ENCODE measurements at places on chromosomes 3 and 15.

DNA sequence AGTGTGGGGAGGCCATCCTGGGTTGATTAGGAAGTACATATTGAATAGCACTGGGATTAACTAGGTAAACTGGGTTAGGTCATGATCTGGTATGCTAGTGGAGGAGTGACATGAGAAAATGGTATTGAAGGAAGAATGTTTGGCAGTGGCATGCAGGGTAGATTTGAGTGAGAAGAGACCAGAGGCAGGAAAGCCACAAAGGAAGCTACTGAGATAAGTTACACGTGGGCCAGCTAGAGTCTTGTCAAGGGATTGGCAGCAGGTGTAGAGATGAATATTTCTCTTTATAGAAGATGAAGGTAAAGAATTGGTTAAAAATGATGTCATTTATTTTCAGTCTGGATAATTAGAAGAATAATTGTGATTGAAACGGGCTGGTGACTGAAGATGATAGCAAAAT lies 91.0 kb upstream of the TPRG1 start:
- no peak for DNase-seq

- DNase-seq, result peak; percentile 55
Observed at GRCh38 chr15:64895285-64896065, 16.2 kb upstream of the ANKDD1A start.

- DNase-seq, result peak; percentile 38
Observed at GRCh38 chr15:55649058-55649423, 60.9 kb upstream of the PYGO1 start.

- DNase-seq, result peak; percentile 87
Observed at GRCh38 chr3:65439641-65440284, 599.0 kb downstream of the MAGI1 start.

DNA sequence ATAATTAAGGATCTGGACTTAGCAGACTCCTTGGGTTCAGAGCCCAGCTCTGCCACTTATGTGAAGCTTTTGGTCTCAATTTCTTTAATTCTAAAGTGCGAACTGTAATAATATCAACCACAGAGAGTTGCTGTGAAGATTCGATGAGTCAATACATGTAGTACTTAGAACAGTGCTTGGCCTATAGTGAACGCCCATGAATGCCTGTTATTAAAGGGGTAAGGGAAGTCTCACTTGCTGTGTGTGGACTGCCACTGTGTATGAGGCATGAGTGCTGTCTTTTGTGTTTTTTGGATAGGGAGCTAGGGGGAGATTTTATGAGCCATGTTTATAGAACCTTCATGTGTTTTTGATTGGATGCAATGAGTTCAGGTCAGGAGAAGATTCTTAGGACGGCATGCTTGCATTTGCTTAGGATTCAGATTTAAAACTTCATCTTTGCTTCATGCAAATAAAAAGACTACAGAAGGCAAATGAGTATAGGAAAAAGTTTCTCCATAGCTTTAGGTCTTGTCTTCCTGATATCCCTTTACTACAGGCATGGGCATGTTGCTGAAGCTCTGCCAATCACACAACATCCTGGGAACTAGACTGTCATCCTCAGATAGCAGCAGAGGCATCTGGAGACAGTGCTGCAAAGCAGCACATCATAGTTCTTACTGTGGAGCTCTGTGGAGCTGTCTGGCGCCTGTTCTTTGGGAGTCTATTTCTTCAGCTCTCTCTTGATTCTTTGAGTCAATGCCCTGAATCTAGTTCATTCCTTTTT lies 50.0 kb downstream of the PLS1 start:
- DNase-seq, result no peak

DNA sequence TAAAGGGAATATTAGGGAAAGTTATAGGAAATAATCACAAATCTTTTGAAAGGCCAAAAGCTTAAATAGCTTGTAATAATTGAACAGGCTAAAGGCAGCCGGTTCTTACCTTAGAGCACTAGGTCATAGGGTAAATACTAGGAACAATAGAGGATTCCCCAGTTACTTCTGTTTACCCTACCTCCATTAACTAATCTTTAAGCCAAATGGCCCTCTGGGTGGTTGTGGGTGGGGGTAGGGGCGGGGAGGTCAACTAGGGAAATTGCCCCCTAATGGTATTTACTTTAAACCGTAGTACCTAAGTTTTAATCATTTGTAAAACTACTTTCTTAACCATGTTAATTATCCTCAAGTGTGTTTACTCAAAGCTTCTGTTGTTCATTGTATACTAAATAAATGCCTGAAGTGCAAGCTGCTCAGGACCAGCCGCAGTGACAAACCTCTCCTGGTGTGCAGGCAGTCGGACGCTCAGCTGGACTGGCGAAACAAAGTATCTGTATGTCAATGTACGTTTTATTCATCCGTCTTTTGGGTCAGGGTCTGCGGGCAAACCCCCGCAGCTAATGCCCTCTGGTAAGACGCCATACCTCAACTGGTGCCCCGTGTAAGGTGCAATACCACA lies 18.9 kb downstream of the MAGEL2 start:
- no peak for DNase-seq

- DNase-seq, result peak; percentile 59
Observed at GRCh38 chr15:69606921-69607500, 154.4 kb downstream of the RPLP1 start.

DNA sequence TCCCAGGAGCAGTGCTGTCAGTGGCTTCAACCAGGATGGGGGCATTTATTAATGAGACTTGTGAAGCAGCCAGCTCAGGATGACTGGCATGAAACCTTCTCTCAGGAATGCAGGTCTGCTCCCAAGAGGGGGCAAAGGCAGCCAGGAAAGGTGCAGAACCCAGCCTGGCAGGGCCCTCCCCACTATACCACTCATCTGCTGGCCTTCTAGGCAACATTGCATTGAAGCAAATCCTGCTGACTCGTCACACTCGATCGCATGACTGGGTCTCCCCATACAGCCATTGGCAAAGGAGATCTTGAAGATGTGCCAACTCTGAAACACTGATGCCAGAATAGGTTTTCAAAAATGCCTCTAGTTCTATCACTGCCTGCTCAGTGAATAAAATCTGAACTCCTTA lies 65.7 kb upstream of the CMTM7 start:
- DNase-seq, result no peak

- DNase-seq, result no peak
Observed at GRCh38 chr15:56883088-56883487, 35.4 kb upstream of the TCF12 start.

- no peak for DNase-seq
Observed at GRCh38 chr3:18562364-18563154, 137.4 kb upstream of the SATB1 start.

GRCh38 chr15:66747886-66748707 lies 46.1 kb downstream of the SMAD6 start:
- DNase-seq, result peak; percentile 80

DNA sequence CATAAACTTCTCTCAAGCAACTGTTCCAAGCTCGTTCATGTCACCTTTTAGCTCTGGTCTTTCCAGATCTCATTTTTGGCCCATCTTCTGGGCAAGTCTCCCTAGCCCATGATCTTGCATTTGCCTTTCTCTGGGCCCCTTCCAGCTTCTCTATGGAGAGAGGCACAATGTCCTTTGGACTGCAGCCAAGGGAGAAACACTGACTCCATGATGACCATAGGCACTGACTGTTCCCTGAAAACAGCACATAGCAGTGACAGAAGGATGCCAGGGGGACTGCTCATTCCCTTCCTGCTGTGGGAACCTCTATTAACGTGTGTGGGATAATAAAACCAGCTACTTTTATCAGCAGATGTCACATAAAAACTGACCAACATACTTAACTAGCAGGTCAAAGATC lies 60.3 kb downstream of the STRIT1 start:
- DNase-seq, result peak; percentile 84

DNA sequence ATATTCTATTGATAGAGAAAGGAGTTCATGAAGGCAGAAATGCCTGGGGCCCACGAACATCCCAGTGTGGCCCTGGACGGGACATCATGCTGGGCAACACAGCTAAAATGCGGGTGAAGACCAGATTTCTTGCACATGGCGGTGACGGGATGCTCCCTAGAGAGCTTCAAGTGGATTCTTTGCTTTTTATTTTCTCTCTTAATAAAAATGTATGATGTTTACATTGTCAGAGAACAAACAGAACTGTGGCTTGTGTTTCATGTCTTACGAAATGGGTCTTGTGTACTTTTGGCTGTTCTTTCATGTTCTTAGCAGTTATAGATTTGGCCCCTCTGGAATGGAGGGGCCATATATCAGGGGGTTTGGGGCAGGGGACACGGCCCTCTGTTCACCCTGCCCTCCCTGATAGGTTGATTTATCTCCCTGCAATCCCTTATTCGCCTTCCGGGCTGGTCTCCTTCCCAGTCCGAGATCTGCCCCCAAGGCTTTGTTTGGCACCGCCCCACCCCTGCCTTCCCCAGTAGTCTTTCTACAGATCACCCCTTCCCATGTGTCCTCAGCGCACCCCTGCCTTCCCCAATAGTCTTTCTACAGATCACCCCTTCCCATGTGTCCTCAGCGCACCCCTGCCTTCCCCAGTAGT lies 68.7 kb upstream of the CGNL1 start:
- peak; percentile 26 for DNase-seq

- DNase-seq, result no peak
Observed at GRCh38 chr15:75049392-75049791, 26.0 kb downstream of the PPCDC start.

GRCh38 chr3:128864351-128864811 lies 15.0 kb upstream of the ACAD9 start:
- no peak for DNase-seq

DNA sequence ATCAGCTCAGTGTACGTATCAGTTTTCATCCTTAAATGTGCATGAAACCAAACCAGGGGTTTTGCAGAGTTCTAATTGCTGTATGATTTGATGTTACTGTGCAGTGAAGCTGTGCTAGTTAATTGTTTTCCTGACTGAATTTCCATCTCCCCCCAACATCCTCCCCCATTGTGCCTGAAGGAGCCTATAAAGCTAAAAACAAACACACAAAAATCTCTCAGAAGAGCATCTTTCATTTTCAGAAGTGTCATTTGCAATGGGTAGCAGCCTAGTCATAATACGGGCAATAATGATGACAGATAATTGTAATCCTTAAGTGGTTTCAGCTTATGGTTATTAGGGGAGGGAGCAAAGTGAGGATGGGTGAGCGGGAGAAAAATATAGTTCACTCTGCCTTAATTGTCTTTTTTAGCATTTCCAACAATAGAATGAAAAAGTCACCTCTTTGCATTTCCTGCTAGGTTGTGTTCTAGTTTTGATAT lies 207.9 kb upstream of the TBL1XR1 start:
- DNase-seq, result no peak

DNA sequence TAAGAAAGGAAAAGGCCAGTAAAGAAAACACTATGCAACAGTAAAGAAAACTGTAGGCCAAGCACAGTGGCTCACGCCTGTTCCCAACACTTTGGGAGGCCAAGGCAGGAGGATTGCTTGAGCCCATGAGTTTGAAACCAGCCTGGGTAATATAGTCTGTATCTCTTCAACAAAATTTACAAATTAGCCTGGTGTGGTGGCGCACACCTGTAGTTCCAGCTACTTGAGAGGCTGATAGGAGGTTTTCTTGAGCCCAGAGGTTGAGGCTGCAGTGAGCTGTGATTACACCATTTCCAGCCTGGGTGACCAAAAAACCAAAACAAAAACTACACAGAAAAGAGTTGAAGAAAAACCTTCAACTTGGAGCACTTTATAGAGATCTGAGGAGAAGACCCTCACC lies 31.8 kb downstream of the DAG1 start:
- no peak for DNase-seq

DNA sequence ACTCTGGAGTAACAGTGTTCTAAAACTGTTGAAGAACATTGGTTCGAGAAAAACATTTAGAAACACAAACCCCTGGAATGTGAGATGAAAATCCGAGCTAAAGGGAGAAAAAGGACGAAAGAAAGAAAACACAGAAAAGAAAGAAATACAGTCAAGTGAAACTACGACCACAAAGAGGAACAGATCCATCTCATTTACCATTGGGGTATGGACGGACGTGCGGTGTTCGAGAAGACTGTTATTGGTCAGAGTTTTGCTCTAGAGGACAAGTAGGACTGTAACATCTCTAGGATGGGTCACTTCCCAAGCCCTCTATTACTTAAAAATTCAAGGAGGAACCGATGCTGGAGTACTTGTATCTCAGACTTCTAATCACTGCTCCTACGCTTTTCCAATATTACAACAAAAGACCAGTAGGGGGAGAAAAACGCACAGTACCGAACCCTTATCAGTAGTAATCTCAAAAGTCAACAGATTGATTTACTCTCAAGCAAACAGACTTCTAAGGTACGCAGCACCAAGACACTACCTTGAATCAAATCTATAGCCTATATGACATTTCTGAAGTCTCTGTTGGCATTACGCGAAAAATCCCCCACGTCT lies 1.1 kb upstream of the PIK3CA start:
- DNase-seq, result peak; percentile 91

DNA sequence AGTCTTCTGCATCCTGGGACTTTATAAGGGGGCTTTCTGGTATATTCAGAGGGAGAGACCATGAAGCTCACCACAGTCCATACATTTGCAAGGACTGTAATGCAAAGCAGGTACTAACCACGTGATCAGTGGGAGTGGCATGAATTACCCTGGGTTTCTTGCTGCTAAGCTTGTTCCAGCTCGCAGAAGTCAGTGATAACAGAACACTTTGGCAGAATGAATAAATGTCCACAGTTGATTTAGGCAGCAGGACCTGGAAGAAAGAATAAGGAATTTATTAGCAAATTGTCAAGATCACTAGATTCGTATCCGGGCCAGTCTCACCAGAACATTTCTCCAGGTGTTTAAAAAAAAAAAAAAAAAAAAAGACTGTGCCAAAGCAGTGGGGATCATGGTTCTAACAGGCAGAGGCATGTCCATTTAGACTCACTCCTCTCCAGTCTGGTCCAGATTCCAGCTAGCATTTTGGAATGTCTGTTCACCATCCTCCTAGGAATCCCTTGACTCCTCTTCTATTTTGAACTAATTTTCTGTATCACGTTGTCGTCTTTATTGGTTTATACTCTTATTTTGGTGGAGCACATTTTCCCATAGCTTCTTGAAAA lies 24.5 kb downstream of the HHLA2 start:
- no peak for DNase-seq

DNA sequence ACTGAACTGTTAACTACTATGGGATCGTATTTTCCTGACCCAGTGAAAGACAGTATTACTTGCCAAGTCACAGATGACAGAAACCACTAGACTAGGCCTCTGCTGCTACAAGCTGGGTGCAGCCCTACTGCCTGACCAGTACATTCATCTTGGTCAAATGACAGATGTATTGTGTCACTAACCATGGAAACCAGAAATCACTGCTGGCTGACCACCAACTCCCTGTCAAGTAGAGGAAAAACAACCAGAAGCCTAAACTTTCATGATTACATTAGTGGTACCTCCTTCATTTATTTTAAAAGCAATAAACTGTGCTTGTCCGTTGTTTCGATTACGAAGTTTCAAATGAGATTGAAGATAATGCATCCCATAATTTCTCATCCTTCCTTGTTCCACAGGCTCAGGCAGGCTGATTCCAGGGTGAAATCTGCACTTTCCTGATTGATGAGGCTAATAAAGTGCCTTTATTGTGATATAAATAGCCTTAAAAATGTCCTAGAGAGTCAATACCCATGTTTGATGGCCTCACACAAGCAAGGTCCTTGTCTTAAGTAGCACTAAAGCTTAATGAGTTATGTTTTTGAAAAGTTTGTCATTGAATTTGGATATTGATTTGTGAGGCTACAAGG lies 309.7 kb downstream of the LSAMP start:
- peak; percentile 46 for DNase-seq
